ENCODE measurements at places on chromosomes 6 and 20.
A peak's percentile ranks its signal among the peaks of the same experiment; 100 is the strongest.

DNA sequence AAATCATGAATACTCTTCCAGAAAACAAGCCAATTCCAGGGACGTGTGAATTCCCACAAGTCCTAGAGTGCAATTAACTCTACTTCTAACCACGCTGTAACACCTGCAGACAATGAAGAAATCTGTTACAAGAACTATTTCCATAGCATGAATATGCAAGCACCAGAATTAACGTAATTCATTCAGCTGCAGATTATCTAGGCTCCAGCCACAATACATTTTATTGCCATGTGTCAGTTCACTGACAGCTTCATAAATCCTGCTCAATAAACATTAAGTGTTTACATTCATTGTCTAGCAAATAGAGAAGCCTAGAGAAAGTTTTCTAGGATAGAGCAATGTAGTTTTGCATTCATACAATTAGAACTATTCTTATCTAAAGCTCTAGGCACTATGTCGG lies 1348.5 kb downstream of the GRIK2 start:
- DNase-seq: no peak

DNA sequence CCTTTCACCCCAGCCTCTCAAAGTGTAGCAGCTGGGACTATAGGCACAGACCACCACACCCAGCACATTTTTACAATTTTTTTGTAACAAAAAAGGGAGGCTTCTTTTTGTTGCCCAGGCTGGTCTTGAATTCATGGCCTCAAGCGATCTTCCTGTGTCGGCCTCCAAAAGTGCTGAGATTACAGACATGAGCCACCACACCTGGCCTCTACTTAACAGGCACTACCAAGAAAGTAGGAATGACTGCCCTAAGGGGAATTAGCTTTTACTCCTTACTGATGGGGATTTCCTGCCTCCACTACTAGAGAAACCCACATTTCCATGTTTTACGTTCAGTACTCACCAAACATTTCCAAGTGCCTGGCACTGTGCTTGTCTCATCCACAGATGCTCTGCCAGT lies 109.6 kb downstream of the CARMIL1 start:
- DNase-seq: no peak

GRCh38 chr6:52503851-52504781 lies 72.7 kb downstream of the TRAM2 start:
- DNase-seq: peak; percentile 44

DNA sequence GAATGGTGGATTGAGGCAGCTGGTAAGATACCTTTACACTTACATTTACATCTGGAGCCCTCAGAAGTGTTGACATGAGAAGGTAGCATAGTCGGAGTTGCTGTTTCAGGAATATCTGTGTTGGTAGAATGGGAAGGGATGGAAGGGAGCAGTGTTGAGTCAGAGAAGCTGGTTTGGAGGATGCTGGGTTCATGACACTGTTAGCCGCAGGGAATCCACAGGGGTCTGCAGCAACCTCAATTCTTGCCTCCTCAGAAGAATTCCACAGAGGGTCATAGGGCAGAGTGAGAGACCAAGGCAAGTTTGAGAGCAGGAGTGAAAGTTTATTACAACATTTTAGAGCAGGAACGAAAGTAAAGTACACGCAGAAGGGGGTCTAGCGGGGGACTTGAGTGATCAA lies 536.8 kb downstream of the QKI start:
- DNase-seq: no peak

DNA sequence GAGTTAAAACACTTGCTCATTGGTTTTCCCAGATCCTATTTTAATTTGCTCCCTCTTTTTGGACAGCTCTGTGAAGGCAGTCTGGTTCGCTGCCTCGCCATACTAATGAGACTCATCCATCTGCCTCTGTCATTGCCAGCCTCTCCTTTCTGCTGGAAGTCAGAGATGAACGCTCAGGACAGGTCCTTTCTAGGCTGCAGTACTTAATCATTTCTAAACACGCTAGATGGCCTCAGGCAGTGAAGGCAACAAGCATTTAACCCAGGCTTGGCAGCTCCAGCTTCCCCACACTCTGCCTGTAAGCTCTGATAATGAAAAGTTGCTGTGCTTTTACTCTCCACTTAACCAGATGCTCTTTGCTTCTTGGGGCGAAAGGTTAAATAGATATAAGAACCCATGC lies 286.7 kb upstream of the POU3F2 start:
- no peak for DNase-seq

DNA sequence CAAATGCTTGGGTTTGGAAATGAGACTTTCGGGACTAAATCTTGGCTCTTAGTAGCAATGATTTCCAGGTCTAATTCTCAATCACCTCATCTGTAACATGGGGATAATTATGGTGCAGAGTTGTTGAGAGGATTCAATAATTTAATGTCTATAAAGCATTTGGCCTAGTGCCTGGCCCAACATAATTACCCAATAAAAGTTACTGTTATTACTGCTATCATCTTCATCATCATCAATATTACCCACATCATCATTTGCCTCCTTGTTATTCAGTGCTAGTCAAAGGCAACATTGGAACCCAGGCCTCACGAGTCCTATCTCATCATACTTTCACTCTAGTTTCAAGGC lies 34.5 kb upstream of the RSPO3 start:
- no peak for DNase-seq

DNA sequence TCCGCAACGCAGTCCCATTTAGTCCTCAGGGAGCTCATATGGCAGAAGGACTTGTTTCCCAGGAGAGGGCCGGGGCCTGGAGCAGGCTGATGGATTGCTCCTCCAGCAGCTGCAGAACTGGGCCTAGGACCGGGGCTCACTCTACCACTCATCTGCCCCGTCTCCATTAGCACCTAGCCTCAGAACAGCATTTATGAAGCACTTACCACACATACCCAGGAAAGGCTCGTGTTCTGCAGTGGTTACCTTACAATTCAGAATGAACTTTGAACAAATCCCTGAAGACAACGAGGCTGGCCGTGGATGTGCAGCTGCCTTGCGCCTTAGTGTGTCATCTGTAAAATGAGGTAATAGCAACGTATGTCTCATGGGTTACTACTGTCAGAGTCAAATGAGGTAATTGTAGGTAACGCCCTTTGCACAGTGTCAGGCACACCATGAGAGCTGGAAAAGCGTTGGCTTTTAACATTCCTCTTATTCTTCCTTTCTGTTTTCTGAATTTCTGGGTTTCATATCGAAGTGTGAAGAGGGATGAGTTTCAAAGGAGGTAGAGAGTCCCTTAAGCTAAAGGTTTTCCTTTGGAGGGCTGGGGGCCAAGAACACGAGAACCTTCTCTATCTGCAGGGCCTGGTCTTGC lies 46.3 kb upstream of the CD93 start:
- DNase-seq: no peak

- no peak for DNase-seq
These were observed 185.5 kb upstream of the CDH4 start for GRCh38 chr20:61066526-61066925.

DNA sequence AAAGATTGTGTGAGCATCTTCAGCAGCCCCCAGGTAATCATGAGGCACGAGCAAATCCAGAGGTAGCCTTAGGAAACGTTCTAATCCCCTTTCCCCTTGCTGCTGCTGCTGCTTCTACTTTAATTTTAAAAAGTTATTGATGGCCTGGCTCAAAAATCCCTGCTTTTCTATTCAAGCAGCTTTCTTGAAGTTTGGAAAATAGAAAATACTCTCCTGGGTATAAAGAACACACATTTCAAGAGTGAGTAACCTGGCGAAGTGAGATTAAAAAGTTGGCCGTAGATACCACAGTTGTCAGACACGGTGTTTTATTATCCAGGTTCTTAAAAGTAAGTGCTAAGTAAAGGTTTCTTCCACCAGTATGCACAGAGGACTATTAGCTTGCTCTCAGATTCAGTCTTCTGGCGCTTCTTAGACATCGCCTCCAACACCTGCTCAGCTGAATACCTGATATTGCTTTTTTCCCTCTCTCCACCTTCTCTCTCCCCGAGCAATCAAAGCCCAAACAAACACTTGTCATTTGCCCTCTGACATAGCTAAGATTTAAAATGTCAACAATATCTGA lies 150.7 kb downstream of the EDN3 start:
- no peak for DNase-seq

DNA sequence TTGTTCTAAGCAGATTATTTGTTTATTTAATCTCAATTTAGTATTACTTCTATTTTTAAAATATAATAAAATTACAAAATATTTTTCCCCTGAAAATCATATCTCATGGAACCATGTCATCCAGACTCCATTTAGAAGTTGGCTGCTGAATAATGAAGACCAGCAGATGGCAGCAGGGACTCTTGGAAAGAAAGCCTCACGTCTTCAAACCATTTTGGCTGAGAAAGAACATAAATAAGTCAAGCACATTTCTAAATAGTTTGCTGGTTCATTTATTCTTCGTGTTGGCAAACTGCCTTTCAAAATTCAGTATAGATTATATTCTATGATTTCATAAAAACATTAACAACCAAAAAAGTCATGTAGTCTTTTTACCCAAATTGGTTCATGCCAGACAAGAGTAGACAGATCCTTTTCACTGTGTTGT lies 71.7 kb downstream of the RCAN2 start:
- no peak for DNase-seq

- no peak for DNase-seq
These were observed 4.5 kb upstream of the NKAIN4 start for GRCh38 chr20:63258781-63259180.

DNA sequence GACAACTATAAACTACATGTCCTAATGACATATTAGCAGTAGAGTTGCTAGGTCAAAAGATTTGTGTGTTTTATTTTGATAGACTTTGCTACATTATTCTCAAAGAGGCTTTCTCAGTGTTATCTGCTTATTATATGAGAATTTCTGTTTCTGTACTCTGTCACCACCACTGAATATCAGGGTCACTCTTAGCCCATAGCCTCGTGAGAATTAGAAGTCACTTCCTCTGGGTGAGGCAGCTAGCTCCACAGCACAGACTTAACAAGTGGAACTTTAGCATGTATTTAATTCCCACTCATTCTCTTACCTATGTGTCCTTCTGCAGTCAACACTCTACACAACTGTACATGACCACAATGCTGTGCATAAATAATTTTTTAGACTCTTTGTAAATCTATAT lies 6.7 kb downstream of the PHACTR2 start:
- no peak for DNase-seq

DNA sequence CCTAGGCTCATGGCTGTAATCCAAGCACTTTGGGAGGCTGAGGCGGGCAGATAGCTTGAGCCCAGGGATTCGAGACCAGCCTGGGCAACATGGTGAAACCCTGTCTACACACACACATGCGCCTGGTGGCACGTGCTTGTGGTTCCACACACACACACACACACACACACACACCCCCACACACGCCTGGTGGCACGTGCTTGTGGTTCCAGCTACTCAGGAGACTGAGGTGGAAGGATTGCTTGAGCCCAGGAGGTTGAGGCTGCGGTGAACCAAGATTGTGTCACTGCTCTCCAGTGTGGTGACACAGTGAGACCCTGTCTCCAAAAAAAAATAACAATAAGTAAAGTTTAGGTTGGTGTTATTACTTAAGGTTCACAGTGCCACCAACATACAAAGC lies 165.8 kb downstream of the ZFAND3 start:
- DNase-seq: peak; percentile 19

DNA sequence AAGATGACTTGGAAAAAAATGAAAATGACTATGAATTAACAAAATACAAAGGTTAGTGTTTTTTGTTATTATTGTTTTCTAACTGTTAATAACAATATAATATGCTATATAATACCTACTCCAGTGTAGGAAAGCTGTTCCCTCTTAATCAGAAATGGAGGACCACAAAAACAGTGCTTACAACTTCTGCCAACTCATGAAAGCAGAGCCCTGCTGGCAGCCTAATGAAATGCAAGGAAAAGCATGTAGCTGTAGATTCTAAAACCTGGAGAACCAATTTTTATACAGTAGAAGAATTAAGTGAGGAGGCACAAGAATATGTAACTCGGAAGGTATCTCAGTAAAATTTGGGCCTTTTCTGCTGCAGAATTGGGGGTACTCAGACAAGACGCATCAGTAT lies 29.4 kb downstream of the PHIP start:
- DNase-seq: no peak

- no peak for DNase-seq
These were observed 257.8 kb downstream of the GMDS start for GRCh38 chr6:1987640-1988039.

DNA sequence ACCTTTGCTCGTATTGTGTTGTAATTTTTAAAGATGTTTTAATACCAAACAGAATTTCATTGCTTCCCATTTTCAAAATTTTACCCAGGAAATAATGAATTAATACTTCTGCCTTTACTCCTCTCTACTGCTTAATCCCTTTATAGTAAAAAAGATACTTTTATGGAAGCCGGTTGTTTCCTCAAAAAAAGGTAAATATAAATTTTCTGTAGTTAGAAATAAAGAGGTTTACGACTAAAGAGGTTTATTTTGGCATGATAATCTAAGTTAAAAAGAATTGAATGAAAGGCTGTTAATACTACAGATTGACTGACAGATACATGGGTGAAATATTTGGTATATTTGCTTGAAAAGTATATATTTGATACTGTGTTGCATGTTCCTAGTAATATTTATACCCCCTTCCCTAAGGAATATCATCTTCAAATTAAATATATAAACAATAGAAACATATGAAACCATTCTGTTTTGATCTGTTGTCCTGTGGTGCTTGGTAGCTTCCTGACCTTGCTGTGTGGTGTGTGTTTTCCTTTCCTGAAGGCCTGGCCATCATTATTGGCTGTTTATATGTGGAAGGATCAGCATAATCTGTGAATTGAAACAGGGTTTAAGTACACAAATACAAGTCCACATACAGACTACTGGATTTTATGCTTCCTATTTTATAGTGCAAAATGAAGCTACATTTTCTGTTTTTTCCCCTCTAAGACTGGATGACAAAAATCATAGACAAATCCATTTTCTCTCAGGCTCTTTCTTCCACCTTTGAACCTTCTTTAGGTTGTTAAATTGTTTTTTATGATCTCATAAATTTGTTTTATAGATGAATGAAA lies 2.3 kb downstream of the LIN28B start:
- no peak for DNase-seq

All from CD4-positive, alpha-beta T cell treated with Interleukin-15 for 1 hour (primary cell).